ENCODE measurements at places on chromosomes 12 and 14.

DNA sequence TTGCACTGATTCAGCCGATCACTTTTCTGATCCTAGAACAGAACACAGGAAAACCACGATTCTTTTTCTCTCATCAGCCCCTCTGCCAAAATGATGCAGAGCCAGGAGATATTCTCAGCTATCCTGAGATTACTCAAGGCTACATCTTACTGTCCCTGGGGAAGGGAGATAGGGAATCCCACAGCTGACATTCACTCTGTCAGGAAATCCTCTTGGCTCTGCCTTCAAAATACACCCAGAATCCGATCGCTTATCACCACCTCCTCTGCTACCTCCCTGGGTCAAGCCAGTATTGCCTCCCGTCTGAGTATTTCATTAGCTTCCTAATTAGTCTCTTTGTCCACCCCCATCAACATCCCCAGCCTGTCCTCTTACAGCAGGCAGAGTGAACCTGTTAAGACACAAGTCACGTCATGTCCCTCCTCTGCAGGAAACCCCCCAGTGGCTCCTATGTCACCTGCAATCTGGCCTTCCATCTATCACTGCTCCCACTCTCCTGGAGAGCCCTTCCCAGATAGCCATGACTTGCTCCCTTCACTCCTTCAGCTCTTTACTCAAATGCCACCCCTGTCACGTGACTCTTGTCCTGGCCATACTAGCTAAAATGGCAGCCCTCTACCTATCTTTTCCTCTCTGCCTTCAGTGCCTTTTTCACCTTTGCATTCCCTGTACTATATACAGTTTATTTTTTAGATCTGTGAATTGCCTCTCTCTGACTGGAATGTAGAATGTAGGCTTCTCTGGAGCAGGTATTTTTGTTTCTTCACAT is 70.3 kb downstream of the GALNT4 start:
- no peak for DNase-seq

- DNase-seq: no peak
Observed at GRCh38 chr12:64256166-64256800, 34.2 kb upstream of the KICS2 start.

DNA sequence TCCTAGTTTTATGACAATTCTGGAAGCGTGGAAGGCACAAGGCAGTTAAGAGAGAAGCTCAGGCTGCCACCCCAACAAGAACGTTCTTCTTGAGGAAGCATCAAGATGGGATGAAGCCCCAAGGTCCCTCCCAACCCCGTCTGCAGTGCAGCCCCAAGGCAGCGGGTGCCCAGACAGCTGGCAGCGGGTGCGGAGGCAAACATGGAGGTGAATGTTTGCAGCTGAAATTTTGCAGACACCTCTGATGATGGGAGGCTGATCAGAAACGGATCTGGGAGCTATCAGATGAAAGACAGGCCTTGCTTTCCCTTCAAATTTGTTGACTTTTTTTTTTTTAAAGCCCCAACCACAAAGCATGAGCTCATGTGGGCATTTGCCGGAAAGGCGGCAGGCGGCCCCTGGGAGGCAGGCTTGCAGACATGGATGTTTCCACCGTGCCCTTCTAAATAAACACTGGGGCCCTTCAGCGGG is 230.7 kb upstream of the RTL1 start:
- no peak for DNase-seq

GRCh38 chr14:91729756-91730155 is 2.1 kb downstream of the CATSPERB start:
- DNase-seq: no peak

DNA sequence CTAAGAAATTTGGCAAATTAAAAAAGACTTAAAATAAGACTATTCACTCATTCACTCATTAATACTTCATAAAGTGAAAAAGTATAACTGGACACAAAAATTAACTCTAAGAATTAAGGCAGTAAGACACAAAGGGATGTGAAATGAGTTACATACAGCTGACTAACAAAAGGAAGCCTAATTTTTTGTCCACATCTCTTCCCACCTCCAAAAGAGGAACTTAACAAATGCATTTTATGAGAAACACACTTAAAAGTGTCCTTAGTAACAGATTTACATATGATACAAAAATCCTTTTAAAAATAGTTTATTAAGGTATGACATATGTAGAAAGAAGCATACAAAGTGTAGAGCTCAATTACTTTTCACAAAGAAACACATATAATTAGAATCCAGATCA is 88.9 kb downstream of the NUMB start:
- DNase-seq: no peak

GRCh38 chr12:7916936-7917335 is 19.1 kb downstream of the SLC2A3 start:
- DNase-seq: no peak

DNA sequence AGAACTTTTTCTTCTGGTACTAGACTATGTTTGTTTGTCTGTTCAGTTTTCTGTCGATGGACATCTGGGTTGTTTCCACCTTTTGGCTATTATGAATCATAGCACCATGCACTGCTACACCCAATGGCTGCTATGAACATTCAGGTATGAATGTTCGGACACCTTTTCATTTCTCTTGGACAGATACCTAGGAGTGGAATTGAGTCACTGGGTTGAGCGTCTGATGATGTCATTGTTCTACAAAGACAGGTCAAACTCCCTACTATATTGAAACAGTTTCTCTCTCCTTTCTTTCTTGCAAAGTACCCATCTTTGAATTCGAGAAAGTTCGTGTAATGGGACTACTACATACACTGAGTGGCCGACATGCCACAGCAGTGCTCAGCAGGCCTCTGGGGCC is 44.7 kb downstream of the KCTD10 start:
- DNase-seq: no peak

DNA sequence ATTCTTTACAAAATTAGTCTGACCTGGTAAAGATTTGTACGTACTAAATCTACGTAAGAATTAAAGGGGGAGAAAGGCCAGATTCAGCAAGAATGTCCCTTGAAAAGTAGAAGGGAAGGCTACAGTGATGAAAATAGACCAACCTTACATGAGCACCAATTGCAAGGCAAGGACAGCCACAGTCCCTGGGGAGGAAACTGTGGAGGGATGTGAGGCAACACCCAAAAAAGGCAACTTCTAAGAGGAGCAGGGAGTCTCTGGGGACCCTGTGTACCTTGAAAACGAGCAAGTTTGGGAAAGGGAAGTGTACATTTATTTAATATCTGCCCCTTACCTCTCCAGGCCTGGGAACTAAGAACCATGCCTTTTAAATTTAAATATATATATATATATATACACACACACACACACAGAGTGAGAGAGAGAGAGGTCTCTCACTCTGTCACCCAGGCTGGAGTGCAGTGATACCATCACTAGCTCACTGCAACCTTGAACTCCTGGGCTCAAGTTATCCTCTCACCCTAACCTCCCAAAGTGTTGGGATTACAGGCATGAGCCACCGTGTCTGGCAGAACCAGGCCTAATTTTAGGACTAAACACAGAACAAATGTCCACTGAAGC is 56.4 kb downstream of the TMCC3 start:
- no peak for DNase-seq

DNA sequence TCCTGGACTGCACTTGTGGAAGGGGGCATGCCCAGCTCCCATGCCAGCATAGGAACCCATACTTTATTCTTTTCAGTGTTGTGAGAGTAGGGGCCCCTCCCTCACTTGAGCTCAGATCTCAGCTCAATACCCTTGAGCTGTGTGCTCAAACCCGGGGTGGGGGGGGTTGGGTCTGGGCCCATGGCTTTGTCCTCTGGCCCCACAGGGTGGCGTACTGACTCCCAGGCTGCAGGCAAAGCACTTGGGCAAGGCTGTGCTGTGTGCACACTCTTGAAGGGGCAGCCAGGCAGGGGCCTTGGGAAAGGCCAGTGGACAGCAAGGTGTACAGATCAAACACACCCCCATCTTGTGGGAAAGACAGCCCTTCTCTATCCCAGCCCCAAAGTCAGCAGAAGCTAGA is 81.8 kb downstream of the WIF1 start:
- no peak for DNase-seq

DNA sequence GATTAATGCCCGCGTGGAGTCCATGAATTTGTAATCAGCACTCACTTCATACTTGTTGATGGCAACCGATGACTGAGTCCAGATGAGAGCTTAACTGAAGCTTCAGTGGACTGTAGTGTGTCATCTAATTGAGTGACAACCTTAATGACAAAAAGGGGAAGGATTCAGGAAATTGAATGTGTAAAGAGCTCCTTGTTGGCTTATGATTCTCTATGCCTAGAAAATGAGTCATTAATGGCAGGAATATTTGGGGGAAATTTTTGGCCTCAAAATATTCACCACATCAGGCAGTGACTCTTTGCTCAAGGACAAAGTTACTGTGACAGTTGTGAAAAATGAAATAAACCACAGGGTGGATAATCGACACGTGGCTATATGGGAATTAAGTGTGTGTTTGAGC is 55.3 kb upstream of the STON2 start:
- DNase-seq: no peak

- DNase-seq: no peak
Observed at GRCh38 chr12:91099836-91100235, 11.5 kb downstream of the LUM start.

DNA sequence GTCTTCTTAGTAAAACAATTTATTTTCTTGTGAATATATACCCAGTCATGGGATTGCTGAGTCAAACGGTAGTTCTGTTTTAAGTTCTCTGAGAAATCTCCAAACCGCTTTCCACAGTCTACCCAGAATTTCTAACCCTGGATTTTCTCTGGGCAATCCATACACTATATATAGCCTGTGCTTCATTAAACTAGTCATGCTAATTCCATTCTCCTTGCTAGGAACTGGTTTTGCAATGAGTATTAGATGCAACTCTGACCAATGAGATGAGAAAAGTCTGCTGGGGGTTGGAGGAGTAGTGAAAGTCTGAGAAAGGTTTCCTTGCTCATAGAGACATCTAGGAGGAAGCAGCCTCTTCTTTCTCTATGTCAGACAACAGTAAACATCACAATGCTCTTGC is 196.1 kb upstream of the CDKN3 start:
- no peak for DNase-seq

GRCh38 chr14:55661029-55661428 is 81.0 kb downstream of the KTN1 start:
- no peak for DNase-seq

DNA sequence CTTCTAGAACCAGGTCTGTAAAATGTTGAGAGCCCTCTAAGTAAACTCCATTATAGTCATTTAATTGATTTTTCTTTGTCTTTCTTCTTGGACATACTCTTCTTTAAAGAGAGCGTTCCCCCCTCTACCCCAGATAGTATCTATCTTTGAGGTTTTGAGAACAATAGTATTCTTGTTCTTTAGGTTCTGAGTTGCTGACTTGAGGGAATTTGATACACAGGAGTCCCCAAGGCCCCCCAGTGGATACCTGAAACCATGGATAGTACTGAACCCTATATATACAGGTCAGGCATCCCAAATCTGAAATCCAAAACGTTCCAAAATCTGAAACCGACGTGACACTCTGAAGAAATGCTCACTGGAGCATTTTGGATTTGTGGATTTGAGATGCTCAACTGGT is 65.5 kb downstream of the FUT8 start:
- no peak for DNase-seq

GRCh38 chr12:118549510-118549980 is 173.2 kb downstream of the SUDS3 start:
- no peak for DNase-seq

GRCh38 chr14:70193396-70193795 is 4.6 kb upstream of the SLC8A3 start:
- no peak for DNase-seq

- DNase-seq: no peak
Observed at GRCh38 chr12:26238341-26239121, 43.2 kb downstream of the SSPN start.

GRCh38 chr12:9813821-9814798 is 13.2 kb upstream of the KLRF1 start:
- peak; percentile 86 for DNase-seq

DNA sequence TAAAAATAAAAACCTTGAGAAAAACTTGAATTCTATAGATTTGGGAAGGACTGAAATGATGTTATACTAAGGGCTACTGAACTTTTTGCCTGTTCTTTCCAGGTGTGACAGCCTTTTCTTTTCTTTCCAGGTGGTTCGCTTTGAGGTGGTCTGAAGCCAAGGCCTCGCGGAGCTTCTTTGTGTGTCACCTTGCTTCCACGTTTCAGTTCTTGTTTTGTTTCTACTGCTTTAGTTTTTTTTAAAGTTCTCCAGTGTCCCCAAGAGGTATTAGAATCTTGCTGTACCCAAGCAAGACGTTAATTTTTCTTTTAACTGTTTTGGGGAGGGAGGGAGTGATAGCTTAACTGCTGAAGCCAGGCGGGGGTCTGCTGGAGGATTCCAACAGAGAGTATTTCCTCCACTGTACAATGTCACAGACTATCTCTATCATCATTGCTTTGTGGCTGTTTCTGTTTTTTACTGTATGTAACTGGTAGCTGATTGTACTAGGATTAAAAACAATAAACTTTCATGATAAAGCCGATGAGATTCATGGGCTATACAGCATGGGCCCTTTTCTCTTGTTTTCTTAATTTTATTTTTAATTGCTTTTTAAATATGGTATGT is 40.2 kb downstream of the PROX2 start:
- DNase-seq: no peak

Data from stimulated activated CD8-positive, alpha-beta memory T cell treated with anti-CD3 and anti-CD28 coated beads, Interleukin-4, amount 100 ng/mL, for 24 hours (primary cell).